NCI-H524 treated with DMSO at 0.1 percent for 48 hours (cell line): ENCODE measurements at places on chromosomes 1 and 21.

DNA sequence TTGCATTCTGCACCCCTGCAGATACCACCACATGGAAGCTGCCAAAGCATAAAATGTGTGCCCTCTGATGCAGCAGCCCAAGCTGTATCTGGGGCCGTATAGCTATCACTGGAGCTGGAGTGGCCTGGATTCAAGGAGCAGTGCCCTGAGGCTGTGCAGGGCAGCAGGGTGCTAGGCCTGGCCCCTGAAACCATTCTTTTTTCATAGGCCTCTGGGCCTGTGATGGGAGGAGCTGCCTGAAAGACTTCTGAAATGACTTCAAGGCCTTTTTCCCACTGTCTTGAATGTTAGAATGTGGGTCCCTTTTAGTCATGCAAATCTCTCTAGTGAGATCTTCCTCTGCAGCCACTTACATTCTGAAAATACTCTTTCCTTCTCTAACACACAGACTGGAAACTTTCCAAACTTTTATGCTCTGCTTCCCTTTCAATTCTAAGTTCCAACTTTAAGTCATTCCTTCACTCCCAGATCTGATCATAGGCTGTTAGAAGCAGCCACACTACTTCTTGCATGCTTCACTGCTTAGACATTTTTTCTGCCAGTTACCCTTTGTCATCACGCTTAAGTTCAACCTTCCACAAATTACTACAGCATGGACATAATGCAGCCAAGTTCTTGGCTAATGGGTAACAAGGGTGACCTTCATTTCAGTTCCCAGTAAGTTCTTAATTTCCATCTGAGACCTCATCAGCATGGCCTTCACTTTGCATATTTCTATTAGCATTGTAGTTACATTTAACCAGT, 42.4 kb downstream of the DRAM2 start:
- DNase-seq = no peak

GRCh38 chr1:15584489-15585363, at the start of gene AGMAT:
TSS of gene AGMAT (minus strand) at chr1:15585051. CDS start at chr1:15584967, 84 bp downstream.
- no peak for DNase-seq

DNA sequence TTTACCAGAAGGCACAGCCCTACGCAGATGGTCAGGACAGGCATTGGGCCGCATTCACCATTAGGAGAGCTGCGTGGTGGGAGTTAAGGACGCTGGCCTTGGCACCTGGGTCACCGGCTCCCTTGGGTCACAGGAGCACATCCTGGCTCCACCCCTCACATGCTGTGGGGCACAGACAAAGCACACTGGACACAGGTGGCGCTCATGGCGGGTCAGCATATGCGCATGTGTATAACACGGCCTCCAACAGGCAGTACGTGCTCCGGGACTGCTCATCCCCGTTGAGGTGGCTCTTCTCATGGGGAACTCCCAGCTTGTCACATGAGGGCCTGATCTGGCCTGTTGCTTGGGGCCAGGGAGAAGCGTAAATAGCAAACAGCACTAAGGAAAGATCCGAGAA, 25.0 kb downstream of the PGBD5 start:
- no peak for DNase-seq

DNA sequence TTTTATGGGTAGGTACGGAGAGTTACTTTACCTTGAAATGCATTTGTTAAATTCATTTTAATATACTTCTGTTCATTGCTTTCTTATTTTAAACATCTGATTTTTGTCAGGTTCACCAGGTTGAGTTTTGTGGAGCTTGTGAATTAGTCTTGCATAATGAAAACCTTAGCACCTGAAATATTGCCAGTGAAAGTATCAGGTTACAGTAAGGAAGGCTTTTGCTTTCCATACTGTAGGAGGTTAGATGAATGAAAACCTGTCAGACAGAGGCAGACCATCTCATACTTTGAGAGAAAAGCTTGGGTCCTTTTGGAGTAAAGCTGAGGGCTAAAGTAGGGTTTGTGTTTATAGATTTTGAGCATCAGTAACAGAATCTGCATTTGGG, 34.7 kb downstream of the THRAP3 start:
- DNase-seq = no peak

DNA sequence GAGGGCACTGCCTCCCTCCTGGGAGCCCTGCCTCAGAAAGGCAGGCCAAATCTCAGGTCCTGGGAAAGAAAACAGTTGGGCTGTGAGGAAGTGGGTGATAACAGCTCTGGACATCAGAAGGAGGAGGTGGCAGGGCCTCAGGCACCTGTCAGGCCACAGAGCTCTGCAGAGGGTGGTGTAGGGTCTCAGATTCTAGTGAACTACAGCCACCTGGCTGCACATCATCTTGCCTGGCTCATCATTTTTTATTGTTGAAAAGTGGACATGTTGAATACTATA, 15.3 kb upstream of the ZNF678 start:
- DNase-seq = no peak

DNA sequence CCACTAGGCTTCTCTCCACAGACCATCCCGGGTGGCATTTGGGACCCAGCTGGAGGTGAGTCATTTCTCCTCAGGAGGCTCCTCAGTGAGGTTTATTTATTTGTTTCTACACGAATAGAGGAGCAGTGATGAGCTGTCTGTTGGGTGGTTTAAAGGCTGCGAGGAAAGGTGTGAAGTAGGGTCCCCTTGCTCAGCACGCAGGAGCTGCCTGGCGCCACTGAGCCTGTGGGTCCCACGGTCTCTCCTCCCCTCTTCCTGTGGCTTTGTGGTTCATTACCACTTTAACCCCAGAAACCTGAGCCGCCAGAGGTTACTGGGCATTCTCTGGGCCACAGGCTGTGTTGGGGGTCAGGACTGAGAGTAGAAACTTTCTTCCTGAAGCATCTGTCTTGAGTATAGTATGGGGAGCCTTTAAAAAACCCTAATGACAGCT, 39.9 kb downstream of the IL6R start:
- DNase-seq = no peak
